ENCODE measurements at places on chromosomes 16 and 17. TPM values are rescaled to one million over a fixed set of nuclear protein-coding genes. Genes with fewer than 3 reads are reported as not detected.

- no peak for DNase-seq
Measured at GRCh38 chr16:1491327-1491726, 1.8 kb upstream of the TELO2 start.

- DNase-seq: no peak
Measured at GRCh38 chr16:75535901-75536300, at the start of gene CHST5. Gene CHST5, minus strand, starts transcription at chr16:75536108. Its CDS starts 5,724 bp downstream, at chr16:75530384.

GRCh38 chr17:16363749-16364536 lies 10.7 kb upstream of the CENPV start:
- DNase-seq: peak; percentile 56

PTX4 gene
- total RNA-seq: not detected

- no peak for DNase-seq
Measured at GRCh38 chr17:65498816-65499215, 62.6 kb downstream of the AXIN2 start.
